ENCODE measurements at places on chromosomes 3 and 15. TPM values are rescaled to one million over a fixed set of nuclear protein-coding genes. Genes with fewer than 3 reads are reported as not detected.

GALNT15 gene
- 167 TPM for total RNA-seq

- no peaks in the 10 kb centered on the region for H3K36me3 ChIP-seq
- peaks cover 5% of the 10 kb centered on the region for H3K4me1 ChIP-seq
Measured at GRCh38 chr15:66078929-66079275, 174.6 kb downstream of the MEGF11 start.

GOLGA6L7 gene
- not detected for total RNA-seq

GRCh38 chr3:146129750-146130149 is 31.2 kb downstream of the PLOD2 start:
- H3K27ac ChIP-seq: peak overlapping the region; percentile 73
- H3K4me3 ChIP-seq: no peak overlapping the region
- H3K27me3 ChIP-seq: no peaks in the 10 kb centered on the region
- no peak for DNase-seq
- peaks cover 71% of the 10 kb centered on the region for H3K4me1 ChIP-seq
- H3K36me3 ChIP-seq: no peaks in the 10 kb centered on the region

GRCh38 chr3:172256101-172256734 is 192.0 kb downstream of the GHSR start:
- H3K4me3 ChIP-seq: no peak overlapping the region
- DNase-seq: no peak
- peaks cover 55% of the 10 kb centered on the region for H3K4me1 ChIP-seq

DNA sequence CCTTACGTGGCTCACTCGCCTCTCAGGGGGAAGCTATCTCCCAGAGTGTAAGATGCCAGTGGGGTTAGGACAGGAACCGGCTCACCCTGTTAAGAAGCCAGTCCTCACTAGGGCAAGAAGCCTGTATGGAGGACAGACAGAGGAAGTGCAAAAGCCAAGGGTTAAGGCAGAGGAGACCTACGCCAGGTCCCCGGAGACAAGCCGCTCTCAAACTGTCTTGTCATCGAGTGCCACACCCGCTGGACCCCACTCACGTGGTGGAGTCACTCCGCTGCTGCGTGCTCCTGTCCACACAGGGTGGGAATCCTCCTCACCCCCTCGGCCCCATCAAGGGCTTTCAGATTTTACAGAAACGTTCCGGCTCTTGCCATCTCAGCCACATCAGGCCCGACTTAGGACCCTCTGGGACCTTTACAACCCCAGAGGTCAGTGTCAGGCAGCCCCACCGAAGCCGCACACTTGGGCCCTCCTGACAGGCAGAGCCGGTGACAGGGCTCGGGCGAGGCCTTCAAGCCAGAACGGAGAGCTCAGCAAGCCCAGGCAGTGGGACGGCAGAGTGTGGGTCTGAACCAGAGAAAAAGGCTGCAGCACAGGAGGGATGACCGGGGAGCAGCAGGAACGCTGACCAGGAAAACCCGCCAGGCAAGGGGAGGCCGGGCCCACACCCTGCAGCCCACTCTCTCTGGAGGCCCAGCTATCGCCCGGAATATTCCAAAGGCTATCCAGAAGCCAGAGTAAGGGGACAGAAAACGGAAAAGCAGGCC is 61.7 kb downstream of the XXYLT1 start:
- no peaks in the 10 kb centered on the region for H3K27me3 ChIP-seq
- peaks cover 40% of the 10 kb centered on the region for H3K4me1 ChIP-seq
- peak overlapping the region; percentile 83 for H3K27ac ChIP-seq
- H3K36me3 ChIP-seq: no peaks in the 10 kb centered on the region
- no peak overlapping the region for H3K4me3 ChIP-seq

GRCh38 chr15:35944945-35945585 is 399.1 kb upstream of the DPH6 start:
- H3K4me3 ChIP-seq: no peak overlapping the region
- DNase-seq: no peak
- no peaks in the 10 kb centered on the region for H3K36me3 ChIP-seq
- H3K4me1 ChIP-seq: no peaks in the 10 kb centered on the region
- no peak overlapping the region for H3K27ac ChIP-seq

GRCh38 chr3:37210230-37210629 is 35.8 kb upstream of the LRRFIP2 start:
- H3K27ac ChIP-seq: no peak overlapping the region
- H3K4me1 ChIP-seq: no peaks in the 10 kb centered on the region
- no peaks in the 10 kb centered on the region for H3K36me3 ChIP-seq
- H3K27me3 ChIP-seq: no peaks in the 10 kb centered on the region
- DNase-seq: no peak

- H3K4me3 ChIP-seq: no peak overlapping the region
- no peak for DNase-seq
- H3K27me3 ChIP-seq: no peaks in the 10 kb centered on the region
- H3K36me3 ChIP-seq: no peaks in the 10 kb centered on the region
- H3K4me1 ChIP-seq: peaks cover 5% of the 10 kb centered on the region
- H3K27ac ChIP-seq: no peak overlapping the region
Measured at GRCh38 chr3:51709675-51710074, 2.8 kb downstream of the GRM2 start.

GRCh38 chr15:69659454-69660050 is 206.9 kb downstream of the RPLP1 start:
- no peaks in the 10 kb centered on the region for H3K36me3 ChIP-seq
- no peaks in the 10 kb centered on the region for H3K27me3 ChIP-seq
- H3K27ac ChIP-seq: no peak overlapping the region
- DNase-seq: no peak

TNFAIP8L3 gene
- 42.0 TPM for total RNA-seq

GRCh38 chr3:52174896-52175295 is 20.7 kb upstream of the POC1A start:
- peaks cover 4% of the 10 kb centered on the region for H3K4me1 ChIP-seq
- no peaks in the 10 kb centered on the region for H3K27me3 ChIP-seq
- DNase-seq: no peak
- no peak overlapping the region for H3K4me3 ChIP-seq
- H3K36me3 ChIP-seq: no peaks in the 10 kb centered on the region
- H3K27ac ChIP-seq: no peak overlapping the region

DNA sequence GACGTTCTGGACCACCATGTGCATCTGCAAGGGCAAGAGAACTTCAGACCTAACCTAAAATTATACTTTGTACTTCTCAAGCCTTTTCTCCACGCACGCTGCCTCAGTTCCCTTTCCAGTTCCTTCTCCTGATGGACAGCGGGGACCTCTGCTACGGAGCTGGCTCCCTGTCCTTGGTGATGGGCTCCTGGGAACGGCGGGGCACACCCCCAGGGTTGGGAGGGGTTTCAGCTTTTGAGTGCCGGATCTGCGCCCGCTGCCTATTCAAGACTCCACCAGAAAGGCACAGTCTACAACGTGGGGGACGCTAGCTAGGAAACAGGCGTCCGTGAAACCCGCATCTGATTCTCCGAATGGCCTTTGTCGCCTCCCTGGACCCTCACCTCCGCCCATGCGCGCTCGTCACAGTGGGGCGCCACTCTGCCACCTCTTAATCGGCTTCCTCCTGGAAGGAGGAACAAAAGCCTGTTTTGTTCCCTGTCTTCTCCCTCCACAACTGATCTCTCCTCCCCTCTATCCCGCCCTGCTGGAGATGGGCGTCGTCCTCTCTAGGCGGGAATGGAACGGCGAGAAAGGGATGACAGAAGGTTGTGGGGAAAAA is 2.2 kb downstream of the GPR149 start:
- no peaks in the 10 kb centered on the region for H3K36me3 ChIP-seq
- no peaks in the 10 kb centered on the region for H3K27me3 ChIP-seq

GRCh38 chr3:86973440-86973839 is 17.5 kb downstream of the VGLL3 start:
- no peak overlapping the region for H3K27ac ChIP-seq
- no peaks in the 10 kb centered on the region for H3K27me3 ChIP-seq
- no peaks in the 10 kb centered on the region for H3K4me1 ChIP-seq
- H3K4me3 ChIP-seq: no peak overlapping the region

- H3K4me1 ChIP-seq: peaks cover 71% of the 10 kb centered on the region
- no peak overlapping the region for H3K4me3 ChIP-seq
- H3K27me3 ChIP-seq: no peaks in the 10 kb centered on the region
- H3K27ac ChIP-seq: peak overlapping the region; percentile 96
- H3K36me3 ChIP-seq: peaks cover 8% of the 10 kb centered on the region
Measured at GRCh38 chr15:68337826-68338225, 60.3 kb downstream of the FEM1B start.

DNA sequence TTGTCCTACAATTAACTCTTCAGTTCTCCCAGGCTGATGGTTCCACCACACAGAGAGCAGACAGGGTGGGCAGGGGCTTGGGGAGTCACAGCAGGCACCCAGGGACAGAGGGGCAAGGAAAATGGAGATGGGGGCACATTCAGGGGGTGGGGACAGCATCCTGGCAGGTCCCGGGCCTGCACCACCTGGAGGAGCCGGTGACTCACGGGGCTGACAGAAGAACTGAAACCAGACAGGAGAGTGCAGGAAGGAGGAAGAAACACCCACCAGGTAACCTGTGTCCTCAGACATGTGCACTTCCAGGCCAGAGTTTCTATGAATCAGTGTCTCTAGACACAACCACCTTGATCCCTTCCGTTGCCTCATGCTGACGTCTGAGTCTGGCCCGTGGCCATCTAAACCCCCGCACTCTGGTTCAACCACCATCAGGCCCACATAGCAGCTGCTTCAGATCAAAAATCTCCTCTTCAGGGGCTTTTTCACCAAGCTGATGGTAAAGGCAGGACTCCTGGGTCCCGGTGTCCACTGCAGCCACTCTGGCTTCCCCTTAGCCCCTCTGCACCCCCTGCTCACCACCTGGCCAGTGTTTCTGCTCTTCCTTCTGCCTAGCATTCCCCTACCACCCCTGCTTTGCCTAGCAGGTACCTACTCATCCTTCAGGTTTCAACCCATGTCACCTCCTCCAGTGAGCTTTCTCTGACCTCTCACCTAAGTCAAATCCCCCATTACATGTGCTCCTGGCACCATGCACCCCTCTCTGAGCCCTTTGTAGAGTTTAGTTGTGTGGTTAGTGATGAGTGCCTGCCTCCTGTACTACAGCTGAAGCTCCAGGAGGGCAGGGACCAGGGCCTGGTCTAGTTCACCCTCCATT is 16.5 kb upstream of the CYP11A1 start:
- H3K36me3 ChIP-seq: no peaks in the 10 kb centered on the region
- no peaks in the 10 kb centered on the region for H3K27me3 ChIP-seq
- DNase-seq: no peak
- peaks cover 3% of the 10 kb centered on the region for H3K4me1 ChIP-seq
- H3K4me3 ChIP-seq: no peak overlapping the region

- DNase-seq: no peak
- H3K4me1 ChIP-seq: no peaks in the 10 kb centered on the region
- H3K27ac ChIP-seq: no peak overlapping the region
Measured at GRCh38 chr3:100902572-100902971, 90.6 kb downstream of the ABI3BP start.

DNA sequence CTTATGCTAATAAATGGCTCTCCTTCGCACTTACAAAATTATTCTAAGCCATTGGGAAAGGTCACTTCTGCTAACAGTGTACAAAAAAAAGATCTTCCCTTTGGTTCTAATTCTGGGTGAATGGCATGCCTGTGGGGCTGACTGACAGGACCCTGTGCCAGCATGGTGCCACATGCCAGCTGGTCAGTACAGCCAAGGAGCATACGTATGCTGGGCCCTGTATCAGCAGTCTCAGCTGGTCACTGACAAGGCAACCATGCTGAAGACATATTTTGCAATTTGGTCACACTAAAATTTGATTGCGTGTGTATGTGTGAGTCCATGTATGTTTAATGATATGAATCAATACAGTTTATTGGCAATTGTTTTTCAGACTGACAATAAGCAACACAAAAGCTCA is 246.1 kb downstream of the TBL1XR1 start:
- H3K4me1 ChIP-seq: peaks cover 14% of the 10 kb centered on the region
- no peaks in the 10 kb centered on the region for H3K27me3 ChIP-seq
- DNase-seq: peak; percentile 28

CHRD gene
- total RNA-seq: 19.5 TPM

DNA sequence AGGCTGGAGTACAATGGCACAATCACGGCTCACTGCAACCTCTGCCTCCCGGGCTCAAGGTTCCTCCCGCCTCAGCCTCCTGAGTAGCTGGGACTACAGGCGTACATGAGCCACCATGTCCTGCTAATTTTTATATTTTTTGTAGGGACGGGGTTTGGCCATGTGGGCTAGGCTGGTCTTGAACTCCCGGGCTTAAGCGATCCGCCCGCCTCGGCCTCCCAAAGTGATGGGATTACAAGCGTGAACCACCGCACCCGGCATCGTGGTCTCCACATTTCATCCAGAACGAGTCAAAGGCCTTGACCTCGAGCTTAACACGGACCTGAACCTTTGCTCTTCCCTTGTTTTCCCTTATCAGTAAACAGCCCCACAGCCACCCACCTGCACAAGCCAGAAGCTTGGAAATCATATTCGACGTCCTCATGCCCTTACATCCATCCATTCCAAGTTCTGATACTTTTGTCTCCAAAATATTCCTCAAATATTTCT is 1.4 kb upstream of the PTPN23 start:
- no peaks in the 10 kb centered on the region for H3K36me3 ChIP-seq
- no peaks in the 10 kb centered on the region for H3K27me3 ChIP-seq
- H3K27ac ChIP-seq: no peak overlapping the region
- peak overlapping the region; percentile 78 for H3K4me3 ChIP-seq
- no peak for DNase-seq

C3orf80 gene
- 1.1 TPM for total RNA-seq

KCNMB3 gene
- 7.7 TPM for total RNA-seq

GRCh38 chr3:106425026-106425425 is 556.2 kb upstream of the CBLB start:
- no peak overlapping the region for H3K4me3 ChIP-seq
- no peaks in the 10 kb centered on the region for H3K27me3 ChIP-seq
- H3K36me3 ChIP-seq: no peaks in the 10 kb centered on the region
- H3K4me1 ChIP-seq: peaks cover 8% of the 10 kb centered on the region
- no peak overlapping the region for H3K27ac ChIP-seq

SERPINI2 gene
- total RNA-seq: not detected

- no peaks in the 10 kb centered on the region for H3K36me3 ChIP-seq
- H3K27ac ChIP-seq: no peak overlapping the region
- no peak for DNase-seq
- H3K27me3 ChIP-seq: no peaks in the 10 kb centered on the region
Measured at GRCh38 chr3:13709706-13710105, 160.8 kb downstream of the FBLN2 start.

ANKRD34C gene
- total RNA-seq: not detected

ZCWPW2 gene
- 2.7 TPM for total RNA-seq

NKIRAS1 gene
- total RNA-seq: 15.8 TPM

DNA sequence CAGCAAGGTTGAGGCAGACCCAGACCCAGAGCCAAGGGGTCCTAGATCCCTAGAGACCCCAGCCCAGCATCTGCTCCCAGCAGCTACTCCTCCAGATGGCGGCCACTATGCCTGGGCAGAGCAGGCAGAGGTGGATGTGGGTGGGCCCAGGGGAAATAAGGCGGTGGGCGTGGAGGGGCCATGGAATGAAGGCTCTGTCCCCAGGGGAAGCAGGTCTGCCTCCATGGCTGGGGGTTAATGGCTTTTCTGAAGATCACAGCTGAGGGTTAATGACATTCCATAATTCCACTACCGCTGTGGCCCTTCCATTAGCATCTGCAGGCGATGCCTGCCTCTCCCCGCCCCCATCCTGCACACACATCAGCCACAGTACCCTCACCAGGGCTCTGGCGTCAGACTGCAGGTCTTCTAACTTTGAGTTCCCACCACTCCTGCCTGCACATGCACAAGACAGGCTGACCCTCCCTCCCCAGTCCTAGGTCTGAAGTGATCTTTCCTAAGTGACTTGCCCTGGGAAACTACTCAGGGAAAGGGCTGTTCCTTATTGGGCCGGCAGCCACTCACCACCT is 41.2 kb downstream of the CCDC33 start:
- H3K36me3 ChIP-seq: no peaks in the 10 kb centered on the region
- H3K4me1 ChIP-seq: no peaks in the 10 kb centered on the region
- no peak overlapping the region for H3K27ac ChIP-seq
- DNase-seq: no peak

- H3K27me3 ChIP-seq: no peaks in the 10 kb centered on the region
- no peaks in the 10 kb centered on the region for H3K4me1 ChIP-seq
- no peak overlapping the region for H3K27ac ChIP-seq
- no peaks in the 10 kb centered on the region for H3K36me3 ChIP-seq
Measured at GRCh38 chr3:194602669-194603171, 30.5 kb downstream of the TMEM44 start.
